ENCODE measurements at places on chromosomes 16 and 17.

GRCh38 chr17:50841277-50841948, 6.0 kb downstream of the WFIKKN2 start:
- no peak for DNase-seq

- no peak for DNase-seq
These were observed 4.3 kb upstream of the HSF5 start for GRCh38 chr17:58492238-58493121.

DNA sequence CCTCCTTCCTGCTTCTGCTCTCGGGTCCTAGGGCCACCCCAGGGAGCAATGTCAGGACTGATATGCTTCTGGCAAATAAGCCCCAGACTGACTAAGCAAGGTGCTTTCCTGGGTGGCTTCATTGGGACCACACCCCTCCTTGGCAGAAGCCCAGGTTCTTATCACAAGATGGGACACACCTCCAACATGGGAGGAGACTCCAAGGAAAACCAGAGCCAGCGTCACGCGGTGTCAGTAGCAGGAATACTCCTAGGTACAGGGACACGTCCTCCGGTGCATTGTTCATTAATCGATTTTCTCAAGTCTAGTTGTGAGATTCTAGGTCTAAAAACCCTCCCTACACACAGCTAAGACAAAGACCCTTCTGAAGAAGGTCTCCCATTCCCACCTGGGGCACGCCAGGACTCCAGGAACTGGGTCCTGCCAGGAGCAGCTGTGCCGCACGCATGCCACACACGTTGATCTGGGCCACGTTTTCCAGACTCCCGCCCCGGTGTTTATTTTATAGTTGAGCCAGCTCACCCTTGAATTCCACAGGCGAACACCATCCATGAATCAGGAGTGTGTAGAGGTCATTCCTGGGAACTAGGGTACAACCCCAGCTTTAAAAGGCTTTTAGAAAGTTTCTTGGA, 30.8 kb downstream of the FA2H start:
- no peak for DNase-seq

GRCh38 chr17:19426631-19427030, 15.6 kb downstream of the RNF112 start:
- no peak for DNase-seq

GRCh38 chr17:17702449-17703139, 21.3 kb downstream of the RAI1 start:
- DNase-seq: no peak

- DNase-seq: no peak
These were observed 682 bp downstream of the XAF1 start for GRCh38 chr17:6756425-6757031.

DNA sequence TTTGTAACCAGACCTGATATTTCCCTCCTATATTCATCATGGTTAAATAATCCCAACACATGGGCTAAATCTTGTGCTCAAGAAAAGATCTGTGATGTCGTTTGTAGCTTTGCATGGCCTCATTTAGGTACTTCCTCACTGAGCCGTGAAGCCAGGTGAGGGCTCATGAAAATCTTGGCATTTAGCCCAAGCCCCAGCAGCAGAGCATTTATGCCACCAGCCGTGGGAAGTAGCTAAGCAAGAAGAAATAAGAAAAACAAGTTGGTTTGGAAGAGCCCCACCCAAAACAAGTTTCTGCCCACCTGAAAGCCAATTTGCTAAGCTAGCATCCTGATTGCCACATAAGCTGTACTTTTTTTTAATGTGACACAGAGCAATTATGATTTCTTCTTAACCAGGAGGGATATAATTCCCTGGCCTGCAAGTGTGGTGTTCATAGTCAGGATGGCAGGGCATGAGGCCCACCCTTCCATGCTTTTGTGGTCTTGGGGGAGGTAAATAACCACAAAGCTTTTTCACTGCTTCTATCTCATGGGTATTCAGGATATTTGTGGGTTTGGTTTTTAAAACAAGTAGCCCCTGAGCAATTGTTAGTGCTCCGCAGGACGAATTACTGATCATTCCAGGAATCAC, 10.5 kb downstream of the TMIGD1 start:
- DNase-seq: peak; percentile 45

DNA sequence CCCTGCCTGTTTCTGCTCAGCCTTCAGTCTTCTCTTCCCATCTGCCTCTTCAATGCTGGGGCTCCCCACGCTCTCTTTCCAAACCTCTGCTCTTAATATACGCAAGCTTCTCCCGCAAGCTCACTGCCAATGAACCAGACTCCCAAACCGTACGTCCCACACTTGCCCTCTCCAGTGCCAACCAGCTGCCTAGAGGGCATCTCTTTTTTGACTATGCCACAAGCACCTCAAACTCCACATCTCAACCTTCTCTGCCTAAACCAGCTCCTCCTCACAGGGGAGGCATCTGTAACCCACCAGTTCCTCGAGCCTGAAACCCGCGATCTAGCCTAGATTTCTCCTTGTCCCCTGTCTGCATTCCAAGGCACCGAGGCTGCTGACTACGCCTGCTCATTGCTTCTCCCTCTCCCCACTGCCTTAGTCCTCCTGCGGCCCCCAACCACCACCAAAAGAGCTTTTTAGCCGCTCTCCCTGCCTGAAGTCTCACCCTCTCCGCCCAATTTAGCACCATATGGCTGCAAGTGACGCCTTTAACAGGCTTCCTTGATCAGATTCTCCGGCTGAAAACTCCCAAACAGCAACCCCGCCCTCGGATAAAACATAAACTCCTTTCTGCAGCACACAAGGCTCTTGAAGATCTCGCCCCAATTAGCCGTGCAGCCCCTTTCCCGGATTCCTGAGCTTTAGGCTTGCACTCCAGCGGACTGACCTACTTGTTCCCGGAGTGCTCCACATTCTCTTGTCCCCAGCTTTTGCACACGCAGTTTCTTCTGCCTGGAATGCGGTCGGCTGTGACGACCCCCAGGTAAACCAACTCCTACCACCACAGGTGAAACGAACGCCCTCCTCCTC, 1.5 kb downstream of the GGA2 start:
- no peak for DNase-seq

GRCh38 chr16:24953721-24954120, 61.4 kb downstream of the ARHGAP17 start:
- no peak for DNase-seq

DNA sequence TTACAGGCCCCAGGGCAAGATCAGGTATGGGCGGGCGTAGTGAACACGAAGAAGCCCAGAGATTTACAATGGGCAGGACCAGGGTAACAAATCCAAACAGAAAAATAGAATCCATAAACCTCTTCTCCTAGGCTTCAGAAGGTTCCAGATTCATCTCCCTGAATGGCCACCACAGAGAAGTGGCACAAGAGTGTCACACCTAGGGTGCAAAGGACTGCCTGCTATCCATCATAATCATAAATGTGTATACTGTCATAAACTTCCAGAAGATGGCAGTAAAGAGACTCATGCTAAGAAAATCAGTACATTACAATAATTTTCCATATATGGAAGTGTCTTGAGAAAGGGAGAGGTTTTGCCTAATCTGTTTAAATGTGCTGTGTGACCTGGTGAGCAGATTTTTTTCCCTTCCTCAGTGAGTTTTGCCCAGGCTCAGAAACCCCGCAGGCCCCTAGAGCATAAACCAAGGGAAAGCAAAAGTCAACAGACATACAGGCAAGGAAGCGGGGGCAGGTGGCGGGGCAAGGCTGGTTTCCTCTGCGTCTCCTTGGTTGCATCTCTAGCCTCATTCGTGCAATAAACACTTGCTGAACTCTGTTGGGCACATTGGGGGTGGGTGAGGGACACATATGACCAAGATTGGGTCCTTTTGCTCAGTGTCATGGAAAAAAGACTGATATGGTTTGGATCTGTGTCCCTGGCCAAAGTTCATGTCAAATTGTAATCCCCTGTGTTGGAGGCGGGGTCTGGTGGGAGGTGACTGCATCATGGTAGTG, 92.0 kb upstream of the CDH5 start:
- DNase-seq: no peak

DNA sequence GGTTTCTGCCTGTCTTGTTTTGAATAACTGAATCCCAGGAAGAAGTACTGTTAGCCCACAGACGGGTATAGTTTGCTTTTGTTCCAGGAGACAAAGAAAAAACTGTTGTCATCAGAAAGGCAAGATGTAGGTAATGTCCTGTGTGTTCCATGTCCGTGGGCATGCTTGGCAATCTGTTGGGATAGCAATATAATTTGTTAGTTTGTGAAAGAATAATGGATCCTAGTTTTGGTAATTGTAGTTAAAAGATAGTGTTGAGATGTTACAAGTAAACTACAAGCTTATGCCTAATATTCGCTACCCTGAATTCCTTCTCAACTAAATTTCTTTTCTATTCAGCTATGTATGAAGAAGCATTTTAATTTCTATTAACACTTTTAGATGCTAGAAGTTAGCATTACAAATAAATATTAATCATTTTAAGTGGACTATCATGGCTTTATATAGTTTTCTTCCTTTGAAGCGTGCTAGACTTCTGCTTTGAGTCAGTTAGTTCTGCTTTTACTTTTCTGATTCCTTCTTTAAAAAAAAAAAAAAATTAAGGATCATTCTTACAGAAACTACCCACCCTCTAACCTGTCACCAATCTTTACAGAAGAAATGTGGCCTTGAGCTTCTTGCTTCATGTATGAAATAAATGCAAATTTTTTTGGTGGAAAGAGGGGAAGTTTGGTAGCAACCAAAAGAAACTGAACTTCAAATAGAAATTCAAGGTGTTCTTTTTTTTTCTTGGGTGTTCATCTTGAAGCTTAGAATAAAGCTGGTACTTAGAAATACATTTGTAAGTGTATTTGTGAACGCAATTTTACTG, 2.4 kb downstream of the EVI2A start:
- no peak for DNase-seq

DNA sequence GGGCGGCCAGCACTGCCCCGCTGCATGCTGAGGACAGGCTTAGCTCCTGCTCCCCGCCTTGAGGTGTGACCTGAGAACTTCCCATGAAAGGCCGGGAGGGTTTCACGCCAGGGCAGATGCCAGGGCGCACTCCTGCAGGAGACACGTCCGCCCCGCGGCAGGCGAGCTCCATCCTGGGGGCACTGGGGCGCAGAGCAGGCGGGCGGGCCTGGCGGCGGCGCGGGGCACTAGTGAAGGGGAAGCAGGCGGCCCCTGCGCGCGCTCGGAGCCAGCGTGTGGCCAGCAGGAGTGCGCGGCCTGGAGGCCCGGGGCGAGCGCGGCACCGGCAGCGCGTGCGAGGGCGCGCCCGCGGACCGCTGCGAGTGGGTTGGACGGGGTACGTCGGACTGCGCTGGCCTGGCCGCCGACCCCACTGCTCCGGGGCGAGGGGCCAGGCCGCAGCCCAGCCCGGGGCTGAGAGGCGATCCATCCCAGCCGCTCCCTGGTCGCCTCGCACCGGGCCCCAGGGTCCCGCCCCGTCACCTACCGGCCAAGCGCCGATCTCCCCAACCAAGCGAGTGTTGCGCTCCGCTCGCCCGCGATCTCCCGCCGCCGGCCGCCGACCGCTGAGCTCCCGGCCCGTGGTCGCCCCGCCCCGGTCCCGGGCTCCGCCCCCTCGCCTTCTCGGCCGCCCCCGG, at the start of gene MAP3K14:
Gene MAP3K14 (minus strand): TSS at position 587 of the 677 bp plus-strand sequence. CDS start 26,275 bp downstream, outside the sequence.
- DNase-seq: peak; percentile 55

DNA sequence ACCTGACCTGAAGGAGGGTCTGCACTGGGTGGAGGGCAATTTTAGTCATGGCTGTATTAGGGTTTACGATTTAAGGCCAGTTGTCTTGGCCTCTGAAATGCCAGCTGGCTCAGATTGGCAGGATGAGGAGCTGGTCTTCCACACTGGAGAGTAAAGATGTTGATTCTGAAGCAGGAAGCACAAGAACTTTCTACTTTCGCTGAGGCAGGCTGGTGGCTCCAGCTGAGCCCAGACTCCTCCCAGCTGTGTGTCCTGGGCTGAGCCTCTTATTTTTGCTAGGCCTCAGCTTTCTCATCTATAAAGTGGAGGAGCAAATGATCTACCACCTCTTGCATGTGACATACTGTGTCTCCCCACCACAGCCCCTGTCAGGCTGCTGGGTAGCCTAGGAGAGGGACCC, 74.4 kb downstream of the MRM1 start:
- no peak for DNase-seq

GRCh38 chr16:87525352-87525751, 32.5 kb upstream of the ZCCHC14 start:
- DNase-seq: no peak

DNA sequence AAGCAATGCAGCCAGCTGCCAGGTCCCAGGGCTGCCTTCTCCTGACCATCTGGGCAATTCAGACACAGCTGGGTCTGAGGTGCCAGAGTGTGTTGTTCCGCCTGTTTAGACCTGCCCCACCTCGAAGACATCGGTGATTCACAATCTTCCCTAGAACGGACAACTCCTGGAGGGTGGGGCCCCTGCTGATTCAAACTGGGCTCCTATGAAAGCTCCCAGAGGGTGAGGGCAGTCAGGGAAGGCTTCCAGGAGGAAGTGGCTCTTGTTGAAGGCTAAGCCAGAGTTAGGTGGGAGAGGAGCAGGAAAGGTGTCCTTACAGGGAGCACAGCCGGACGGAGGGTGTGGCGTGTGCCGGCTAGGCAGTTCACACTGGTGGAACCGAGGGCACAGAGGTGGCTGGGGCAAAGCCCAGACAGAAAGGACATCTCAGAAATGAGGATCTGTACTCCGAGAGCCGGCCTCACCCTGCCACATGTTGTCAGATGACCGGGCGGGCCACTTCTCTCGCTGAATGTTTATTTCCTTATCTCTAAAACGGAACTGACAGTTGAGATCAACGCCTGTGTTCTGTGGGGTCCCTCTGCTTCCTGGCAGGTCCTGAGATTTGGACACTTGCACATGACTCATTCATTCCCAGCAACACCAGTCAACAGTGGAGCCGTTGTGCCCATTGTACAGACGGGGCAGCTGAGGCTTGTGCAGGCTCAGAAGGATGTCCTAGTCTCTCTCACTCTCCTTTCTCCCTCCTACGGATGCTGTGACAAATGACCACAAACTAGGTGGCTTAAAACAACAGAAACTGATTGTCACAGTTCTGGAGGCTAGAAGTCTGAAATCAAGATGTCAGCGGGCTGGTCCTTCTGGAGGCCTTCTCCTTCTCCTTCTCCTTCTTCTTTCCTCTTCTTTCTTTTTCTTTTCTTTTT, 26.9 kb upstream of the LITAF start:
- no peak for DNase-seq

GRCh38 chr17:66807182-66807581, 27.7 kb upstream of the CACNG5 start:
- DNase-seq: no peak

- DNase-seq: no peak
These were observed 15.3 kb upstream of the CNOT1 start for GRCh38 chr16:58644765-58645487.

- DNase-seq: no peak
These were observed 9.2 kb downstream of the CASKIN2 start for GRCh38 chr17:75506134-75506533.

All from effector CD4-positive, alpha-beta T cell (primary cell).